IPS DF 19.7 (cell line): ENCODE measurements at places on chromosomes 6 and 20.

- no peak for DNase-seq
These were observed 37.4 kb downstream of the ANGPT4 start for GRCh38 chr20:878511-879307.

DNA sequence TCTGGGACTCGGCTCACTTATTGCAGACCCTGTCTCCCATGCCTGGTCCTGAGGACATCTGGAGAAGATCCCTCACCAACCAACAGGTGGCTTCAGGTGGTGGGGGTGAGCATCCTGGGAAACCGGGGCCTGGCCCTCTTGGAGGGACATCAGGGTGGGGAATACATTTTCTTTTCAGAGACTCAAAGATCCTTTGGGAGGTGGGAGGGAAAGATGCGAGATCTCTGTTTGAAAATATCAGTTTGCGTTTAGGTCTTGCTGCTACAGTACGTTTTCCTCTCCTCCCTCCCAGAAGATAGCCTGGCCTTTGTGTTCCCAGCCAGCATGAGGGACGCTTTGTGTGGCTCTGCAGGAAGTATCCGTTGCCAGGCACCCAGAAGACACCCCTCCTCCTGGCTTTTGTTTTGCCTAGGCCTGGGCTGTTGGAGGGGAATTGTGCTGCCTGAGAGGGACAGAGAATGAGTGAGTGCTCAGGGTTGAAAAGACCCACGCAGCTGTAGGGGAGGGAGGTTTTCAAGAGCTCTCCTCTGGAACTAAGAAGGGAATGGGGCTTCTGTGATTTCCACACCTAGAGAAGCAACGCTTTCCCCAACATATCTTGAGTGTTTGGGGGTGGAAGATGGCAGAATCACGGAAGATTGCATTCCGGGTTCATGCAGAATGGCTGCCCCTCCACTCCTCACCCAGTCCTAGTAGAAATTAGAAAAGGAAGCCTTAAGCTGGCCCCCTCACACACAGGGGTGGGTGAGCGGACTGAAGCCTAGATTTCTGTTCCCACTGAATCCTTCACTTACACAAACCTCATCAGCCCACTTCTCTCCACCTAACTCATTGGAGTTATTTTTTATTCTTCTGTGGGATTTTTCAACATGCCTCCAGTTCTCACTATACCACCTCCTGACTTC lies 22.0 kb upstream of the SLC2A12 start:
- DNase-seq, result peak; percentile 91

DNA sequence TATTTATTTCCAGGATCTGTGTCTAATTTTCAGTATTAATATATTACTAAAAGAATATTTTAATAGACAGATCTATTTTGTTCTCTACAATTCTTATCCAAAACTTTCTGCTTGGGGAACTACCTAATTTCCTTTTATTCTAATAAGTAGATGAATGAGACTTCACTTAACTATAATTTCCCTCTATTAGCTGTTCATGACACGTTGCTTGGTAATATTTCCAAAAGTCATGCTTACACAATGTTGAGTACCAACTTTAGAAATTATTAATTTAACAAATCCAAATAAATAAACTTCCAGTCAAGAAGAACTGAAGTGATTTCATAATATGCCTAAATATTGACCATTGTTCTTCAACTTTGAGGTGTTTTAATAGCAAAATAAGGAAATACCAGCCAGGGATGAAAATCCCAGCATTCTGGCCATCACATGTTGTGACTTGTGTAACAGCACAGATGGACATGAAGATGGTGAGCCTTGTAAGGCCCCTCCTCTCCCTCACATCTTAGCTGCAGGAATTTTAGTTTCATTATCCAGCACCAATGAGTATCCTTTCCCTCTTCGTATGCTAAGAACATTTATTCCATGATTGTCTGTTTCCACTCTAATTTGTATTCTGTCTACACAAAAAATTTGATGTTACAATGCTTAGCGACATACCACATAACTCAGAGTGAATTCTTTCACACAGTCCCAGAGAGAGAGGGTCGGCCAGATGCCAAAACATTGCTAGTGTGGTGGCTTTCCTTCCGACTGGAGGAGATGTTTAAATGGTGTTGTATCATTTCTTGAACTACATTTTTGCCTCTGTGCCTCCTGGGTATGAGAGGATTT lies 137.5 kb downstream of the FOXA2 start:
- no peak for DNase-seq

DNA sequence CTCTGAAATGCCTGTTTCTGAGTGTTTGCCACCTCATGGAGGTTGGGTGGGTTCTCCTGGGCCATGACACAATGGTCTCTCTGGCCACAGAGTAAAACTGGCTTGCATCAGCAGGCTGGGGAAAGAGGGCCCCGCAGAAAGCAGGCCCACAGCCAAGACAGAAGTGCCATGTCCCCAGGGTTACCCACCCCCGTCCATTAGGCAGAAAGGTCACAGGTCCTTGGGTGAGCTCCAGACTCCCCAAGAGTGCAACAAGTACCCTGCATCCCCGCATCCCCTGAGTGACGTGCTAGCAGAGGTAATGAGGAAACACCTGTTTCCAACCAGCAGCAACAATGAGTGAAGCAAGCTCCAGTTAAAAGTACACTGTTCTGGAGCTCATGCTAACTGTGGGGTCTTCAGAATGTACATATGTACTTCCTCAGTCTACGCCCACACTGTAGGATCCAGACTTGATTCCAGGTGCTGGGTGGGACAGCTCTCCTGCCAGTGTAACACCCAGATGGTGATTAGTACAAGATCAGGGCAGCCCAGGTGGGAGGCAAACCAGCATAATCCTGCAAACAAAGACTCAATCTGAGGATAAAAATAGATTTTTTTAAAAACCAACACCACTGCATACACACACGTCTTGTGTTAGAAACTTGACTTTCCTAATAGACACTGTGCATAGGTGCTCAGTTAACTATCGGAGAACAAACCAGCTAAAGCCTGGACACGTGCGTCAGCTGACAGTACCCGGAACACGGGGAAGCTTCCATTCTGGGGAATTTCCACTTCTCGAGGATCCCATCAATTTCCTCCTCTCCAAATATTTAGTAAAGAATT lies 31.5 kb downstream of the RRBP1 start:
- no peak for DNase-seq

DNA sequence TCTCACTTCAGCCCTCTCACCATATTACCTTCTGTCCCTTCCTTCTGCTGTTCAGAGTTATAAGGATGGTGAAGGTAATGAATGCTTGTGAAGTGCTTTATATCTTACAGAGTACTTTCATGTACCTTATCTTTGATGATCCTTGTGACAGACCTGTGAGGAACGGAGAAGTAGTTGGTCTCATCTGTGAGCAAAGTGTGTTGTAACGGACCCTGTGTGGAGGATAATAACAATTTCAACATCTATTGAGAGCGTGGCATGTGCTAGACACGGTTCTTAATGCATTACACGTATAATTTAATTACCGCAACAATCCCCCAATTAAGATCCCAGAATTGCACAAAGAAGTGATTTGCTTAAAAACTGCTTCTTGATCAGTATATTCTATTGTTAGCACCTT lies 124.6 kb downstream of the ANKS1A start:
- no peak for DNase-seq

GRCh38 chr6:149929422-149929821 lies 6.5 kb upstream of the RAET1G start:
- DNase-seq, result no peak

DNA sequence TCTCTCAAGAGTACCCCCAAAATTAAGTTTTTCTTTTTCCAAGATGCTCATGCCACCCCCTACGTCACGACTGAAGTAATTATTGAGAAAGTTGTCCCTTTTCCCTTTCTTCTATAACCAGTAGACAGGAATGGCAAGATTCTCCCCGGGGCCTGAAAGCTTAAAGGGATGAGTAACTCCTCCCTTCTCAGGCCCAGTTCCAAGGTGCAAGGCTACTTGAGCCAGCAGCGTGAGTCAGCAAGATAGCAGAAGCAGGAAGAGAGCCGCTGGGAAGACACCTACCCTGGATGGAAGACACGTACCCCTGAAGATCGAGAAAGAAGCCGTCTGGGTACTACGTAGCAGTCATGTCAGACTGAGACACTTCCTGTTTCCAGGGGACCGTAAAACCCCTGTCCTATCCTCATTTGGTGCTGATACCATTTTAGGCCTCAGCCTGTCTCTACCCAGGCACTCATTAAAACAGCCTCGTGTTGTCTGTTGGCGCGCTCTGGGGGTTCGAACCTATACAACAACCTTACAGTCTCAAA lies 241.0 kb downstream of the ADGRG6 start:
- DNase-seq, result no peak

DNA sequence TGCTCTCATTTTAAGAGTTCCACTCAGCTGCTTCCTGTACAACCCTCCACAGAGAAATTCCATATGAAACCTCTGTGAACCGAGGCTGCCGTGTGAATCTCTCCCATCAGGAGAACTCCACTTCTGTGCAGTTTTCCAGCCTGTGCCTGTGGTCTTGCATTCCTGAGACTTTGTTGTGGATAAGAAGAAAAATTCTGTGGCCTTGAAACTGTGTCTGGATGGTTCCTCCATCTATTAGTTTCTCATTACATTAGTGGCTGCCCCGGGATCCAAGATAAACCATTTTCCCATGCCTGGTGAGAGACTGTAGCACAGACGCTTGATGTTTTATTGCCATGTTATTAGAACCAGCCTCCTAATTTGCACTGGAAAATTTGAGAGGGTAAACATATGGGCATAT lies 40.8 kb upstream of the TIAM2 start:
- DNase-seq, result no peak

DNA sequence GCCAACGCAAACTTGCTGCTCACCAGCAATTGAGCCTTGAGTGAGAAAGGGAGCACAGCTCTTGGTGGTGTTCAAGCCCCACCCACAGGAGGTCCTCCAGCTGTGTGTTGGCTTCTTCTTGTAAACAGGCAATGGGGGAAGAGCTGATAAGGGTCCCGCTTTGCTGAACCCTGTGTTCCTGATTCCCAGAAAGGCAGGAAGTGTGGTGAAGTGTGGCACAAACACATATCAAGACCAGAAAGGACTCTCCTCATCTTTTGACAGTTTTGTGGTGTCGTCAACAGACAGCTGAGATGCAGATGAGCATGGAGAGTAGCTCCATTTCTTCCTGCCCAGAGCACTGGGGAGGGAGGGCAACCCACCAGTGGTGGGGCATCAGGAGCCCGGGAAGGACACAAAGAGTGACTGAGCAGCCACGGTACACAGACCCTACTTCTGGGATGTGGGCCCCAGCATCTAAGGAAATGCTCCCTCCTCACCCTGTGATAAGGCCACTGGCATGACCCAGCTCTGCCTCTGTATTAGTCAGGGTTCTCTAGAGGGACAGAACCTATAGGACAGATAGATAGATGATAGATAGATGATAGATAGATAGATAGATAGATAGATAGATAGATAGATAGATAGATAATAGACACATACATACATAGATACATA lies 188.9 kb upstream of the TAB2 start:
- DNase-seq, result no peak

DNA sequence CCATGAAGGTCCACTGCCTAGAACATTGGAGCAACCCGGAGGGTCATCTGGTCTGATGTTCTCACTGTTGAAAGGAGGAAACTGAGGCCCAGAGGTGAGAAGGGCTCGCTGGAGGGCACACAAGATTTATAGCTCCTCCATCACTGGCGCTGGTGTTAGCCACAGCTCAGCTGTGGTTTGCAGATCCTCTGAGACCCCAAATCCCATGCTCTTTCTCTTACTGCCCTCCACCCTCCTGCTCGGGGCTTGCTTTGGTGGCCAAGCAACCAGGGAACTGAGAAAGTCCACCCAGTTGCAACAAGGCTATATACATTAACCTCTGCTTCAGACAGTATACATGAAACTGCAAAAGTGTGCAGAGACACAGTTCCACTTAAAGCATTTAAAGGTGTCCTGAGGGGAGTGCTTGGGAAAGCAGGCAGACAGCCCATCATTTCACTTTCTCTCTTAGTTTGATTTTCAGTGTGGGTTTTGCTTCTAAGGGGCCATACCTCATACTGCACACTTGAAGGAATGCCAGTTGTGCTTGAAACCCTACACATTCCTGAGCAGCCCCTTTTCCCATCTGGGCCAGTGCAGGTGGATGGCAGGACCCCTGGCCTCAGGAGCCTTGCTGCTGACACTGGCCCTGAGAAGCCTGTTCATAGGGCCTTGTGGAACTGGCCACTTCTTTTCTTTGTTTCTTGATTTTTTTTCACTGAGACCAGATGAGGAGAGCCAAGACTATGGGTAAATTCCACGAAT lies 347.6 kb downstream of the CDC5L start:
- DNase-seq, result no peak

DNA sequence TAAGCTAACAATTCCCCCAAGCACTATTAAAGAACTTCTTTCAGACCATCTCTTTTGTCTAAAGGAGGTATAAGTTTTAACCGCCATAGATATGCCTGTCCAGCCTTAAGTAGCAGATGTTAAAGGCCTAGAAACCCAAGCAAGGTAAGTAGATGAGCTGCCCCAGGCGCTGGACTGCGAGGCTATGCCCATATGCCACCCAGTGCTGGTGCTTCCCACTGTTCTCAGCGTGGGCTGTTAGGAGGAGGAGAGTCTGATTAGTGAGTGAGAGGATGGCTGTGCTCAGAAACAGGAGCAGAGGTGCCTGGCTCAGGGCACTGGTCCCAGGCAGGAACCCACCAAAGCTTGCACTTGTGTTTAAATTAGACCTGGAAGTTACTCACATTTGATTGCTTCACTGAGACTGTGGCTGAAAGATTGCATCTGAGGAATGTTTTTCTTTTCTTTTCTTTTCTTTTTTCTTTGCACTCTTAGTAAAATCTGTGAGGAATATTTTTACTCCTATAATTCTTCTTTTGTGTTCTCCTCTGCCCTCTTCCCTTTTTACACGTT lies 32.2 kb downstream of the PRPH2 start:
- DNase-seq, result no peak

DNA sequence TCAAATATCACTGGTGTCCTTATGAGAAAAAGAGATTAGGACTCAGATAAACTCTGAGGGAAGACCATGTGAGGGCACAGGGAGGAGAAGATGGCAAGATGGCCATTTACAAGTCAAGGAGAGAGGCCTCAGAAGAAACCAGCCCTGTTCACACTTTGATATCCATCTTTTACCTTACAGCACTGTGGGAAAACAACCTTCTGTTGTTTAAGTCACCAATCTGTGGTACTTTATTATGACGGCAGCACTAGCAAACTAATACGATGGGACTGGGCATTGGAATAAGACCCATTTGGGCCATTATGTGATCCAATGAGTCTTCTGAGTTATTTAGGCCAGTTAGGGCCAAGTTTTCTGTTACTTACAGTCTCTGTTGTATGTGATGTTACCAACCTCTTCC lies 26.4 kb upstream of the CD2AP start:
- DNase-seq, result no peak

DNA sequence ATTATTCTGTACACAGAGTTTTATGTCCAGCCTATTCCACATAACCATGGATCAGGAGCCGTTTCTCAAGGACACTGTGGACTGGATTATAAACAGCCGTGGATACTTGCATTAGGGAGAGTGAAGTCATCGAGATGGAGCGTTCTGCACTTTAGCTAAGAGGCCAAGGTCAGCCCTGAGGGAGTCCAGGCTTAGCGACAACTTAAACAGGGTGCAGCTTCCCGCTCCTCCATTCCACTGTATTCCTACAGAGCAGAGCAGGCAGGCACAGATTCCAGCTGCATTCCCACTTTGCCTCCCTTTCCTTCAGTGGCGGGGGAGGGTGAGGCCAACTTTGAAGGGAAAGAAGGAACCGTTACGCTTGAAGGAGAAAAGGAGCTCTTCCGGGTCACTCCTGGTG lies 59.5 kb downstream of the RAMACL start:
- DNase-seq, result no peak

GRCh38 chr6:33673851-33674250 lies 37.6 kb downstream of the UQCC2 start:
- no peak for DNase-seq
